ENCODE measurements at places on chromosomes 11 and 22. TPM values are rescaled to one million over a fixed set of nuclear protein-coding genes. Genes with fewer than 3 reads are reported as not detected.
A peak's percentile ranks its signal among the peaks of the same experiment; 100 is the strongest.

- DNase-seq = no peak
Measured at GRCh38 chr11:10305262-10305963, 540 bp downstream of the ADM start.

DNA sequence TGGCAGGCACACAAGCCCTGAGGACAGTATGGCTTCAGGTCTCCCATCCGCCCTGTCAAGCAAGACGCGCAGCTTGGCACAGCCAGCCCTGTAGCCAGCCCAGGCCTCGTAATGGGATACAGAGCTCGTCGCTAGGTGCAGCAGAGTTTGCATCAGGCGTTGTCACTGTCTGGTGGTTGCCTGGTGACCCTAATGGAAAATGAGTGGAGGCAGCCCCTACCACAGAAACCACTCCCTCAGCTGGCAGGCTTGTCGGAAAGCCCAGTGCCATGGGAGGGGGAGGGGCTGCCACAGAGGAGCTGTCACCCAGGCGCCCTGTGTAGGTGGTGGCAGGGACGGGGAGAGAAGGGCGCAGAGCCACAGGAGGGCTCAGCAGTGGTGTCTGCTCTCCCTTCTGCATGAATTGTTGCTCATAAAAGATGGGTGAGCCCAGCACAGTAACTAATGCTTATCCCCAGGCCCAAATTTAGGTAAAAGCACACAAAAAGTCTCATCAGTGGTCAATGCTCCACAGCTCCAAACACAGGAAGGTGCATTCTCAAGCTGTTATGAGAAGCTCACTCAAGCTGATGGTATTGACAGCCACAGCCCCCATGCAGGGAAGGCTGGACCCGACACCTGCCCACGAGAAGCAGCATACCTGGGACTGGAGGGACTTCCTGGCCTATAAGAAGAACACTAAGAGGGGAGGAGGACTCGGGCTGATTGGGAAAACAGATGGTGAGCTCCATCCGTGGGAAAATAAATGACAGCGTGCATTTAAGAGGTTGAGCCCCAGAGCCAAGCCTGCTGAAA is 164.6 kb downstream of the ETS1 start:
- DNase-seq = no peak

- DNase-seq = no peak
Measured at GRCh38 chr22:29308791-29309262, 2.4 kb downstream of the GAS2L1 start.

DNA sequence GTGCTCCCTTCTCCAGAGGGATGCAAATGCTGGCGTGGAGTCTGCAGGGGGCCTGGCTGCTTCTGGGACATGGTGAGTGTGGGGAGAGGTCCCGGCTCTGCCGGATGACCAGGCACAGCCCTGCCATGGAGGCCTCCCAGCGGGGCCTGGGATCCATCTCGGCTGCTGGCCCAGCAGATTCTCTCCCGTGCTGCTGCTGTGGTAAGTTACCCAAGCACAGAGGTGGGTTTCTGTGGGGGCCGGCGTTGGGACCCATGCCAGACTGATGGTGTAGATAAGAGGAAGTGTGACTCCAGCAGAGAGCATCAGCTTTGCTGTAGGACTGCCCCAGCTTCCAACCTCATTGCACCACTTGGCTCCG is 147.5 kb upstream of the B3GAT1 start:
- DNase-seq = no peak

DNA sequence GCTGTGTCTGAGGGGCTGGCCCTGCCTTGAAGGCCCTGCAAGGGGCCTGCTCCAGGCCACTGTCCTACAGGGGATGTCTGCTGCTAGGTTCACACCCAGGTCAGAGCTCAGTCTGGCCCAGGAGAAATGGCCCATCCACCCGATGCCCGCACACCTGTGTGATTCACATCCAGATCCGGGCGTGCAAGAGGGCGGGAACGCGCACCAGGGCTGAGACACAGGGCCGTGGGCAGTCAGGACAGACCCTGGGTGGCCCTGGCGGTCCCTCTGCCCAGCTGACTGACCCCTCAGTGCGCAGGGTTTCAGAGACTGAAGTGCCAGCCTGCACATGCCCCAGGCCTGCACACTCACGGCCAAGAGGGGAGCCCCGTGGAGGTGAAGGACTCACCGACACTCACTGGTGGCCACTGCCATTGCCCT is 7.4 kb downstream of the TOLLIP start:
- no peak for DNase-seq

DNA sequence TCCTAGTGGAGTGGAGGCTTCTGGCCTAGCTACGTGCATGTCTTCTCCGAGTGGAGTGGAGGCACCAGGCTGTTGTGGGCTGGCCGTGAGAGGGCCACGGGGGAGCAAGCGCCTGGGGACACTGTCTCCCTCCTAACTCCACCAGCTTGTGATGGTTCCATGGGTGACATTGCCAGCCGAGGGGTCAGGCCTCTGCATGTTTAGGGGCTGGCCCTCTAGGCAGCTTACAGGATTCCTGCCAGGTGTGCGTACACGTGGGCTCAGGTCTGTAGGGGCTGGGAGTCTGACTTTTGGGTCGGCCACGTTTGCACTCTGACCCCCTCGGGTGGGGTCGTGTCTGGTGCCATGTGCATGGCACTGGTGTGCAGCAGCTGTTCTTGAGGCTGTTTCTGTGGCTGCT is 31.6 kb downstream of the TBC1D22A start:
- DNase-seq = no peak

- DNase-seq = no peak
Measured at GRCh38 chr11:133029107-133029506, 503.2 kb downstream of the OPCML start.

GRCh38 chr11:112769170-112769569 is 192.1 kb upstream of the NCAM1 start:
- no peak for DNase-seq

DNA sequence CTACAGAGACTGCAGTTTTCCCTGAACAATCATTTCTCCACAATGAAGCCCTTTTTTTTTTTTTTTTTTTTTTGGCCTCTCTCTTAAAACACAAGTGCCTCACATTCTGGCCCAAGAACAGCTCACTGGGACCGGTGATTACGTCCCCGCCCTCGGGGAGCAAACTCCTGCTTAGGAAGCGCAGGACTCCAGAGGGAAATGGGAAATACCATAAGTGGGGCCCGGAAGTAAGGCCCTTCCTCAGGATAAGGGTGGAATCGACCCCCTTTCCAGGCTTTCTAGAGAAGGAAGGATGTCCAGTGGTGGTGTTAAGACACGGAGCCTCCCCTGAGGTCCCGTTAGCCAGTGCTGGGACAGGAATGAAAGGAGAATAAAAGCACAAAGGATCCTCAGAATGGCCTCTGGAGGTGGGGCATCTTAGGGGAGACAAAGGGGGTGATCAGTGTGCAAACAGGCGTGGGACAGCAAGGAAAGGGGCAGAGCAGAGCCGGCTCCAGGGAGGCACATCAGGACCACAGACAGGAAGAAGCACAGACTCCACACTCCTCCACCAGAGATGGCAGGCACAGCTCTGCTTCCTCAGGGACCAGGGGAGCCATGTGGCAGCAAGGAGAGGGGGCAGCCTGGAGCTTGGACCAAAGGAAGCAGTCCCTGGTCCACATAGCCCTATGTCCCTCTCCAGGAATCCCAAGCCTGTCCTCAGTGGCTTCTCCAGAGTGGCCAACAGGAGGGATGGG is 61.3 kb downstream of the CHST1 start:
- no peak for DNase-seq

- DNase-seq = no peak
Measured at GRCh38 chr22:33022231-33022630, 36.0 kb downstream of the SYN3 start.

- no peak for DNase-seq
Measured at GRCh38 chr11:119752345-119752871, 23.4 kb upstream of the NECTIN1 start.

DNA sequence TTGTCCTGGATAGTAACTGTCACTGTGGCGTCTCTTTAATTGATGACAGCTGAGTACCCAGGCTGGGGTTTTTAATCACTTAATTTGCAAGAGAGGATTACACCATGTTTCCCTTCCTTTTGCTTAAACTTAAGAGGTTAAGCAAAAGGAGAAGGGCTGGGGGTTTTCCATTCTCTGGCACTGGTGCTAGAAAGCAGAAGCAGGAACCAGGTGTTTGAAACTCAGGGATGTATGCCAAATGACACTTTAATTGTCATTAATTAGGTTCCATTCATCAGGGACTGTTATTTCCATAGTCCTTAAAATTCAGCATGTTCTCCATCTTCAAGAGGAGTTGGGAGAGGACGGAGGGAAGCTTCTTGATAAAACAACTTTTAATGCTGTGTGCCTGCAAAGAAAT is 746.2 kb downstream of the NELL1 start:
- no peak for DNase-seq

GRCh38 chr11:3002351-3002861 is 10.3 kb upstream of the NAP1L4 start:
- DNase-seq = no peak

DNA sequence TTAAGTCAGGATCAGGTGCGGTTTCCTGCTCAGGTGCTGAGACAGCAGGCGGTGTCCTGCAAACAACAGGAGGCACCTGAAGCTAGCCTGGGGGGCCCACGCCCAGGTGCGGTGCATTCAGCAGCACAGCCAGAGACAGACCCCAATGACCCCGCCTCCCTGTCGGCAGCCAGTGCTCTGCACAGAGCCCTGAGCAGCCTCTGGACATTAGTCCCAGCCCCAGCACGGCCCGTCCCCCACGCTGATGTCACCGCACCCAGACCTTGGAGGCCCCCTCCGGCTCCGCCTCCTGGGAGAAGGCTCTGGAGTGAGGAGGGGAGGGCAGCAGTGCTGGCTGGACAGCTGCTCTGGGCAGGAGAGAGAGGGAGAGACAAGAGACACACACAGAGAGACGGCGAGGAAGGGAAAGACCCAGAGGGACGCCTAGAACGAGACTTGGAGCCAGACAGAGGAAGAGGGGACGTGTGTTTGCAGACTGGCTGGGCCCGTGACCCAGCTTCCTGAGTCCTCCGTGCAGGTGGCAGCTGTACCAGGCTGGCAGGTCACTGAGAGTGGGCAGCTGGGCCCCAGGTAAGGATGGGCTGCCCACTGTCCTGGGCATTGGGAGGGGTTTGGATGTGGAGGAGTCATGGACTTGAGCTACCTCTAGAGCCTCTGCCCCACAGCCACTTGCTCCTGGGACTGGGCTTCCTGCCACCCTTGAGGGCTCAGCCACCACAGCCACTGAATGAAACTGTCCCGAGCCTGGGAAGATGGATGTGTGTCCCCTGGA is at the start of gene MYO7A:
Gene MYO7A, plus strand, starts transcription at position 327 of the 772 bp plus-strand sequence. CDS start 2,389 bp downstream, outside the sequence.
- DNase-seq = peak; percentile 29

- no peak for DNase-seq
Measured at GRCh38 chr11:132033051-132033450, 662.6 kb downstream of the NTM start.

- no peak for DNase-seq
Measured at GRCh38 chr11:134576721-134577171, 164.7 kb upstream of the B3GAT1 start.

DNA sequence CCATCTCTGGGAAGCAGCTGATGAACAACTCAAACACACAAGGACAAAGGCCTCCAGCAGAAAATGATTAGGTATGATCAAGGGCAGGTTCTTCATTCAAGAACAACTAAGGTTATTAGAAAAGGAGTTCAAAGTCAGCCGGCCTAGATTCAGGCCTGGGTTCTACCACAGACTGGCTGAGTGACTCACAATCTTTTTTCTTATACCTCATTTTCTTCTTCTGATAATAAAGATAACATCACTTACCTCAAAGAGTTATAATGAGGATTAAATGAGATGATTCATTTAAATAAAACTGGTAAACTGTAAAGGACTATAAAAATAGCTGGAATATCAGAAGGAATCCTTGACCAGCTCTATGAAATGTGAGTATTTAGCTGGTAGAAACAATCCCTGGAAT is 49.3 kb upstream of the PPP2R1B start:
- DNase-seq = no peak

GRCh38 chr11:67265633-67266448 is 432 bp upstream of the GRK2 start:
- no peak for DNase-seq

DNA sequence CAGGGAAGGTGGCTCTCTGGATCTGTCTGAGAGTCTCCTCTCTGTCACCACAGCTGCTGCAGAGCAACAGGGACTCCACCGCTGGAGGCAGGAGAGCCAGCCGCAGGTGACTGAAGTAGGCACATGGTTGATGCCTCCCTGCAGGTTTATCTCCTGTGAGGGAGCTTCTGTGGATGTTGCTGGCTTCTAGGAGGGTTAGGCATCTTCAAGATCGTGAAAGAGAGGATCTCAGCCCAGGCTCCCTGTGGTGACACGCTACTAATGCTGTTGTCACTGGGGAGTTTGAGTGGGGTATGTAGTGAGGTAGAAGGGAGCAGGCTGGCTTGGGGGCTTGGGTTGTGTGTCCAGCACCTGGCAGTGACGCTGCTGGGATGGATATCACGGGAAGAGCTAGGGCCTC is 34.1 kb downstream of the DAGLA start:
- DNase-seq = no peak

GRCh38 chr11:69355346-69355940 is 61.5 kb downstream of the MYEOV start:
- DNase-seq = no peak

GRCh38 chr11:111021131-111021530 is 224.4 kb upstream of the POU2AF2 start:
- DNase-seq = no peak

GRCh38 chr11:10641177-10641911 is 52.2 kb downstream of the IRAG1 start:
- no peak for DNase-seq

GRCh38 chr11:44338026-44338425 is 28.1 kb upstream of the ALX4 start:
- DNase-seq = no peak

The HSD17B12 gene
- total RNA-seq = 84.7 TPM

The NEFH gene
- 5.2 TPM for total RNA-seq

The TRPC6 gene
- total RNA-seq = not detected

The SYT8 gene
- not detected for total RNA-seq

The RNF215 gene
- 34.2 TPM for total RNA-seq

The BAIAP2L2 gene
- total RNA-seq = 4.1 TPM

The PPFIBP2 gene
- 7.5 TPM for total RNA-seq

The TSSK2 gene
- not detected for total RNA-seq

The HIC2 gene
- total RNA-seq = 5.9 TPM

The GGT1 gene
- total RNA-seq = 22.7 TPM

The HEPHL1 gene
- total RNA-seq = not detected

The RPL27A gene
- 1,513 TPM for total RNA-seq

All from kidney epithelial cell (primary cell).